ENCODE measurements at places on chromosomes 5 and 9.

GRCh38 chr9:117460743-117461142 lies 45.9 kb upstream of the ASTN2 start:
- DNase-seq = no peak

DNA sequence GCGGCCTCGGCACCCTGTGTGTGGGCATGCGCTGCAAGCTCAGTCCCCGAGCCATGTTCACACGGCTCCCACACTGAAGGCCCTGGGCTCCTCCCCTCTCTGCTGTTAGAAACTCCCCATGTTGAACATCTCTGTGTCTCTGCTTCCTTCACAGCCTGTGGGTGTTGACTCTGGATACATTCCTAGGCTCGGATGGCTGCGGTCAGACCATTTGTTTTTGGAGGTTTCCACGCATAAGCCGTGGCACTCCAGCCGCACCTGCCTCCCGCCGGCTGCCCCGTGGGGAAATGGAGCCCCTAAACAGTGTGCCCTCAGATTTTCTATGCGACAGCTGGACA lies 31.2 kb upstream of the LRRC14B start:
- no peak for DNase-seq

DNA sequence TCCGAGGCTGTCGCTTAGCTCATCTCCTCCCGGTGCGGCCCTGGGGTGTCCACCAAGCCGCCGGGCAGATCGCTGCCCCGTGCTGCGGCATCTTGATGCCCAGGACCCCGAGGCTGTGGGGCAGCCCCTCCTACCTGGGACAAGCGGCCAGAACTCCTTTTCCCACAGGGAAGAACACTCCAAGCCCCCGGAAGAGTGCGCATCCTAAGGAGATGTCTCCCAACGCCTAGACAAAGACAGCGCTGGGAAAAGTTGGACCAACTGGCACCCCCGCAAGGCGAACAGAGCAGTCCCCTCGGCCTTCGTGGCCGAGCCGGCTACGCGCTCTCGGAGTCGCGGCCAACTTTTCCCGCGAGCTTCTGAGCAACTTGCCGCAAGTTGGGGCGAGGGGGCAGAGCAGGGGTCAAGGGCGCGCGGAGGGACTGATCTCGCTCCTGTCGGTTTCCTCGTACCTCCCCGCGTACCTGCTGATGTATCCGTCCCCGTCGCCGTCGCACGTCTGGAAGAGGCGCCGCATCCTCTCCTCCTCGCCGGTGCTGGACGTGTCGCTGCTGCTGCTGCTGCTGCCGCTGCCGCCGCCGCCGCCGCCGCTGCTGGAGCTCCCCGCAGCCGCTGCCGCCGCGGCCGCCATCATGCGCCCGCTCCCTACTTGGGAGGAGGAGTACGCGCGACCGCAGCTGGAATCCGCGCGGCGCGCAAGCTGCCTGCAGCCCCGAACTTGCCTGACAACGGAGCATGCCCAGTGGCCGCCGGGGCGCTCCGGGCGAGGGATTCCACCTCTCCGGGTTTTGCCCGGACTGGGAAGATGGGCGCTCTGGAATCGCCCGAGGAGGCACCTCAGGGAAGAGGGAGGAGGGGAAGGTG lies at the start of gene MCC:
Gene MCC, minus strand, starts transcription at position 673 of the 864 bp plus-strand sequence.
- no peak for DNase-seq

DNA sequence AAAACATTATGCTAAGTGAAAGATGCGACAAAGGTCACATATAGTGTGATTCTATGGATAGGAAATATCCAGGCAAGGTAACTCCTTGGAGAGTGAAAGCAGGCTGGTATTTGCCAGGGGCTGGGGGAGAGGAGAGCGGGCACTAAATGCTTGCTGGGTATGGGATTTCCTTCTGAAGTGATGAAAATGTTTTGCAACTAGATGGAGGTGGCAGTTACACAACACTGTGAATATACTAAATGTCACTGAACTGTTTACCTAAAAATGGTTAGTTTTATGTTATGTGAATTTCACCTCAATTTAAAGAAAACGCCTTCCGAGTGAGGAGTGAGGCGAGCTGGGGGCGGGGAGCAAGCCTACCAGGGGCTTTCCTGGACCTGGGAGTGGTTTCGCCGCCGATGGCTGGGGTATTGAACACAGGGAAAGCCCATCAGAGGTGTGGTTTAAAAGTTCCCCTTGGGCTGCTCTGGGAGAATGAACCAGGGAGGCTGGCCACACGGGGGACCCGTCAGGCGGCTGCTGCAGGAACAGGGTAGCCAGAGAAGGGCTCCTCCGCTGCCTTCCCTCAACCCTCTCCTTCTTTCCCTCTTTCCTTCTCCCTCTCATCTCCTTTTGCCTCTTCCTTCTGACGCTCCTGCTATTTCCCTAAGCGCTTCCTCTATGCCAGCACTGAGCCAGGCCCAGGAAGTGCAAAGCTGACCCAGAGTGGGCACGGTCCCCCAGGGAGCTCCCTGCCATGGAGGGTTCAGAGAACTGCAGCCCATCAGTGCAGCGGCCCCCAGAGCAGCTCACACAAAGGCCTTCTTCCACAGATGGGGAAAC lies 4.9 kb downstream of the AKNA start:
- no peak for DNase-seq

GRCh38 chr9:72256931-72257330 lies 107.7 kb downstream of the GDA start:
- DNase-seq = no peak

GRCh38 chr5:9168791-9169556 lies 376.9 kb downstream of the SEMA5A start:
- peak; percentile 18 for DNase-seq

GRCh38 chr9:126474786-126475485 lies 138.8 kb upstream of the LMX1B start:
- no peak for DNase-seq

- DNase-seq = no peak
These were observed 43.2 kb upstream of the NKX2-5 start for GRCh38 chr5:173278172-173278571.

GRCh38 chr5:180287868-180288267 lies 4.0 kb downstream of the MAPK9 start:
- no peak for DNase-seq

DNA sequence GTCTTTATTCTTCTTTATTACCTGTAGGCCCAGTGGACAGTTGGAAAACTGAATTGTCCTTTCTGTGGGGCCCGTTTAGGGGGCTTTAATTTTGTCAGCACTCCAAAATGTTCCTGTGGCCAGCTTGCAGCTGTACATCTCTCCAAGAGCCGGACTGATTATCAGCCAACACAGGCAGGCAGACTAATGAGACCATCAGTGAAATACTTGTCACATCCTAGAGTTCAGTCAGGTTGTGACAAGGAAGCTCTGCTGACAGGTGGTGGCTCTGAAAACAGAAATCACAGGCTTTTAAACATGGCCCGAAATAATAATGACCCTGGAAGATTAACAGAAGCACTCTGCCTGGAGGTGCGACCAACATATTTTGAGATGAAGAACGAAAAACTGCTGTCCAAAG lies 47.9 kb downstream of the RNF180 start:
- no peak for DNase-seq

- no peak for DNase-seq
These were observed 93.5 kb downstream of the GNA14 start for GRCh38 chr9:77554586-77555105.

DNA sequence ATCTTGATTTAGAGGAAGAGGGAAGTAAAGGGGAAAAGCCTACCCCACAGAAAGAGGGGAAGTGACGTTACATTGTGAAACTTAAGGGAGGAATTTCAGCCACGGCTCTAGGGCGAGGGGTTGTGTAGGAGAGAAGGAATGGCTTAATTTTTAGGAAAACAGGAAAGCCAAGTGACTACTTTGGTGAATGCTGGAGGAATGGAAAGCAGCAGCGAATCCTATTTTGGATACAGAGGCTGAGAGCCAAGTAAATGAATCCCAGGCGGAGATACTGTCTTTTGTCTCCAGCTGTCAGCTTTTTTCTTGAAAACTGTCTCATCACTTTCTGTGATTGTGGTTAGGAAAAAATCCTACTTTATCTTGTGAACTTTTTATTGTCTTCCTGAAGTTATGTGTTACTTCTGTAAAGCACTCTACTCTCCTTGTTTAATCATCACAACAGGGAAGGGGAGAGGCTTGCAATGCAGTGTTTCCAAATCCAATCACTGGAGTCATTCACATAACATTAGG lies 188.4 kb downstream of the TSSK1B start:
- DNase-seq = no peak

DNA sequence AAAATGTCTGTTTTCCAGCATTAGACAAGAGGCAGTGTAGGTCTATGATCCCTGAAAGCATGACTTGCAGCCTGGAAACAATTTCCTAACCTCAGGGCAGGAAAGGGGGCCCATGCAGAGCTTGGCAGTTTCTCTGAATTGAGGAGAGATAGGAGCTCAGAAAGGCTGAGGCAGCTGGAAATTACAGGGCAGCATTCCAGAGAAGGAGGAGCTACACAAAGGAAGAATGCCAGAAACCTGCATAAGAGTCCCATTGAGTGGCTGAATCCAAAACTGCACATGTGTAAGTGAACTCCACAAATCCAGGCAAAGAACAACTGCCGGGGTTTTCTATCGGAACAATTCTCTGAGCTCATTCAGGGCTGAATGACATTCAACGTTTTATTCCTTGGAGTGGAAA lies 346.8 kb downstream of the PIK3R1 start:
- DNase-seq = no peak

GRCh38 chr9:87383344-87384150 lies 114.1 kb upstream of the DAPK1 start:
- no peak for DNase-seq

GRCh38 chr9:34049630-34050384 lies 1.1 kb upstream of the UBAP2 start:
- DNase-seq = no peak

- no peak for DNase-seq
These were observed 46.8 kb downstream of the TNC start for GRCh38 chr9:115071176-115071575.

DNA sequence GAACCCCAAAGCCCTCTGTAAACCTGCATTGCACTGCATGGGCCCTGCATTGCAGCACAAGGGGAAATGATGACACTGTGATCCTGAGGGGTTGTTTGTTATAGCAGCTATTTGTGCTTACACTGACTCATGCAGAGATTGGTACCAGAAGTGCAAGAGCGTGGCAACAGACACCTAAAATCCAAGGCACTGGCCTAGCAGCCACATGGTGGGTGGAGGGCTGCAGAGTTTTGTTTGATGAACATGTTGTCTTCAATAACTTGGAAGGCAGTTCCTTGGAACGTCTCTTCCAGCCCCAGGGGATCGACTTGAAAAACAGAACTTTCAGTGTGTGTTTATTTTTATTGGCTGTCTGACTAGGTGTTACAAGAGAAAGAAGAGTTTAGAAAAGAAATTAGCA lies 14.5 kb downstream of the FCN2 start:
- DNase-seq = no peak

GRCh38 chr5:95669985-95670384 lies 12.8 kb downstream of the SPATA9 start:
- no peak for DNase-seq

- DNase-seq = no peak
These were observed 29.4 kb downstream of the ATPSCKMT start for GRCh38 chr5:10220248-10220647.

- no peak for DNase-seq
These were observed 312.6 kb downstream of the TMEM232 start for GRCh38 chr5:110413856-110414255.

DNA sequence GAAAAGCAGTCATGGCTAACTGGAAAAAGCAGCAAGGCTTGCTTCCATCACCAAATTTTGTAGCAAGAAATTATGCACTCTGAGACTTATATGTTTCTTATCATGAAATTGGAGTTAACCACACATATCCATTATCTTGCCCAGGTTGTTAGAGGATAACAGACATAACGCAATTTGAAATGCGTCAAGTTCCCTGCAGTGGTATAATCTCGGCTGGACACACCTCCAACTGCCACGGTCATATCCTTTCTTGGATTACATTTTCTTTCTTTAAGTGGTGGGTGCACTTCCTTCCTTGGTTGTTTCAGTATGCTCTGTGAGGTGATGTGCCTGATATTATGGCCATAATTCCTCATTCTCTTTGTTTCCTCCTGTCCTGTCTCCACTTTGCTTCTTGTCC lies 695.0 kb upstream of the DMAC1 start:
- DNase-seq = no peak

DNA sequence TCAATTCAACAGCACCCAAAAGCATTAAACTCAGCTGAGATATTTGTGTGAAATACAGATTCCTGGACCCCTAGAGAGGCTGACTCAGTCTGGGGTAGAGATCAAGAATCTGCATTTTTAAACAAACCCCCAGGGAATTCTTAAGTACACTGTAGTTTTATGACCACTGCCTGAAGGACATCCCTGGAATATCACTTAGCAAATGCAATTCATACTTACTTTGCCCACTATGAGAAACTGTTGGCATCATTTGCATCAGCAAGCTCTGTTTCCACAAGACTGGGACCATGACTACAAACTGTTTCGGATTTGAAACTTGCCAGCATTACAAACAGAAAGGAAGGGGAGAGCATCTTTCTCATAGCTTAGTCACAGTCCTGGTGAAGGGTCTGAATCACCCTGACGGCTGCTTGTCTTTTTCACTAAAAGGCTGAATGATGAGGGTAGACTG lies 63.7 kb downstream of the MLLT3 start:
- no peak for DNase-seq

DNA sequence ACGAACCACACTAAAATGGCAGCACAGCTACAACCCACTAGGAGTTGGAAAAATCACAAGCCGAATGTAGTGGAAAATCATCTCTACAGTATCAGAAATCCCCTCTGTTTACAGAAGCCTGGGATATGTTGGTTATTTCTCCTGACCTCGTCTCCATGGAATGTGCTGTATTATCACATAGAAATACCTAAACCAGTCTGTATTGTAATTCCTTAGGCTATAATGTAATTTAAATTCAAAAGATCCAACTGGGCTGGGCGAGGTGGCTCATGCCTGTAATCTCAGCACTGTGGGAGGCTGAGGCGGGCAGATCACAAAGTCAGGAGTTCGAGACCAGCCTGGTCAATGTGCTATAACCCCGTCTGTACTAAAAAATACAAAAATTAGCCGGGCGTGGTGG lies 244.8 kb upstream of the MPDZ start:
- DNase-seq = no peak

DNA sequence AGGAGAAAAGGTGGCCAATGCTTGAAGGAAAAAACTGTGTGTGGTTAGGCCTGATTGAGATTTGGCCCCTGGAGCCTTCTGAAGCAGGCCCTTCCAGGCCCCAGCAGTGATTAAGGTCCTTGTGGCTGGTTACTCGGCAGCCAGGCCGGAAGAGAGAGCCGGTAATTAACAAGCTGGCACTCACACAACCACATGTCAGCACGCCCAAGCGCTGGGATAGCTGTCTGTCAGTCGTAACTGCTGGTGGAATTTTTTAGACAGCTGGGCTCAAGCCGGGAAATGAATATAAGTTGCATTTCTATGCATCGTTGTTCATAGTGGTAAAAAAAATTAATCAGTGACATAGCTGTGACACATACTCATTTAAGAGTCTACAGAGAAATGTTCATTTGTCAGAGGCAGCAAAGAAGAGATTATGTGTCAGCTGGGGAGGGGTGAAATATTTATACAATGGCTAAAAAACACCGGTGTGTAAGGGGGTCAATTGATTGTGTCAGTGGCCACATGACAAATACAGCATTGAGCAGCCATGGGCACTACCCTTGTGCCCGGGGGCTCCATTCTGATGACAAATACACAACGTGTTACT lies 13.7 kb upstream of the ARAP3 start:
- DNase-seq = no peak

GRCh38 chr5:114319821-114320220 lies 42.0 kb upstream of the KCNN2 start:
- DNase-seq = no peak

Measured in Jurkat, Clone E6-1 (cell line).